ENCODE measurements at places on chromosomes 16 and 17.

DNA sequence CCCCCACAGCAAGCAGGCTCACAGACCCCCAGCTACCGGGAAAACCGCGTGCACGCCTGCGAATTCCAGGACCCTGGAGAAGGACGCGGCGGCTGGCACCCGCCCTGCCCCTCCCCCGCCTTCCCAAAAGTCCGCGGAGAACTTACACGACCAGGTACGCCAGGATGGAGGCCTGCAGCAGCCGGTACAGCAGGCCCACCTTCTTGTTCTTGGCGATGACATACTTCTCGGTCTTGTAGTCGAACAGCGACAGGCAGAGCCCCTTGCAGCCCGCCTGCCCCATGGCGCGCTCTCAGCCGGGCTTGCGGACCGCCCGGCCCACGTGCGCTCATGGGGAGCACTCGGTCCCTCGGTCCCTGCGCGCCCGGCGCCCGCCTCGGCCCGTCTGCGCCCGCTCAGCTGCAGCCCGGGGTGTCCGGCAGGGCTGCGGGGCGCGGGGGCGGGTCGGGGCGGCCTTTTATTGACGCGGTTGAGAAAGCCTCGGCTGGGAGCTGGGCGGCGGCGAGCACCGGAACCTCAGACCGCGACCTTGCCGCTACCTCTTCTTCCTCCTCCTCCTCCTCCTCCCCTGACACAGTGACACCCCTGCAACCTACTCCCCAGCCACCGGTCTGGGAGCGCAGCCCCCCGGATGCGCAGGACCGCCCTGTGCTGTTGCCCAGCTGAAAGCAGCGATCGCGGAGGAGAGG is at the start of gene P2RX5:
TSS of gene P2RX5 (minus strand) at position 433 of the 689 bp plus-strand sequence. CDS start at position 283, 150 bp downstream.
- no peak for DNase-seq

GRCh38 chr16:23286131-23286532 is 16.0 kb upstream of the SCNN1B start:
- DNase-seq, result no peak

- DNase-seq, result no peak
Measured at GRCh38 chr17:41264599-41264998, 579 bp upstream of the KRTAP9-6 start.

DNA sequence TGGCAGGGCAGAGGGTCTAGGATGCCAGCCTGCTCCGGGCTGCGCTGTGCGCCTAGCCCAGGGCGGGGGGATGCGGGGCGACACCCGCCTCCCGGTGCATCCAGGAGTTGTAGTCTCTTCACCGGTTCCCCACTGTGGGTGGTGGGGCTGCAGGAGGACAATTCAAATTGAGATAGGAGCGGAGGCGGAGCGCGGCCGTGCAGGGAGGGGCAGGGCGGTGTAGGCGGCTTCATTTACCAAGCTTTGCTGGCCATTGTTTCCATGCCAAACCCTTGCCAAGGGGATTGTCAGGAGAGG is 2047.4 kb downstream of the TP53TG3F start:
- DNase-seq, result no peak

DNA sequence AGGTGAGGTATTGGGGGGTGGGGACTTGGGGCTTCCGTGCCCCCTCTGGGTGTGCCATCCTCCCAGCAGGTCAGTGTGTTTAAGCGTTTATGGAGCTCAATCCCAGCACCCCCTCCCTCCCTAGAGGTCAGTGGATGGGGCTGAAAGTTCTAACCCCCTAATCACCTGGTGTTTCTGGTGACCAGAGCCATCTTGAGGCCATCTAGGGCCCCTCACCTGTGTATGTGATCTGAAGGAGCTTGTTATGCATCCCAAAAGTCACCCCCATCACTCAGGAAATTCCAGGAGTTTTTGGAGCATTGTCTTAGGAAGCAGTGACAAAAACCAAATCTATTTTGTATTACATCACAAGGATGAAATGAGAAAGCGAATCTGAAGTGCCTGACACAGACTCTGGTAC is 67.8 kb upstream of the NOL11 start:
- no peak for DNase-seq

DNA sequence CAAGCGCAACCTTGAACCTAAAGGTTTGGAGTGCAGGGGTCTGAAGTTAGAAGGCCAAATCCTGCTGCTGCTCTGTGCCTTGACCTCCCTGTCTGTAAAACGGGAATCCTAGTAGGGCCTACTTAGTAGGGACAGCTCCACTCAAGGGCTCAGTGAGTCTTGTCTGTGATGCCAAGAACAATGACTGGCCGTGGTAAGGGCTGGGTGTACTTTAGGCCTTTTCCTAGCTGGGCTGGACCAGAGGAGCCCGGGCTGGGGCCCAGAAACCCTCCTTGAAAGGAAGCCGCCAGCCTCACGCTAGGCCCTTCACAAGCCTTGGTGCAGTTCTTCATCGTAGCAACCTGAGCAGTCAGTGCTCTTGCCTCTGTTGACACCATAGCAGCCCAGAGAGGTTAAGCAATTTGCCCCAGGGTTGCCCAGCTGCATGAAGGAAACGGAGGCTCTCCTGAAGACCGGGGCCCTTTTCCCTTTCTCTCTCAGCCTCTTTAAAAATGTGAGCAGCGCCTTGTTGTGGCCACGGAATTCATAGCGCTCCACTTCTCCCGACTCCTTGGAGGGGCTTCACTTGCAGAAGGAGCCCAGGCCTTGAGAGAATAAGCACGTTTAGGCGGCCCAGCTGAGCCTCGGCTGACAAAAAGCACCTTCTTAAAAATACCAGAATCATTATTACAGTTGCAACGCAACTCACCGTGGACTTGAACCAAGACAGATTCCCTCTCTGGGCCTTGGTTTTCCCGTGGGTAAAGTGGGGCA is 4.4 kb downstream of the NECAB2 start:
- no peak for DNase-seq

DNA sequence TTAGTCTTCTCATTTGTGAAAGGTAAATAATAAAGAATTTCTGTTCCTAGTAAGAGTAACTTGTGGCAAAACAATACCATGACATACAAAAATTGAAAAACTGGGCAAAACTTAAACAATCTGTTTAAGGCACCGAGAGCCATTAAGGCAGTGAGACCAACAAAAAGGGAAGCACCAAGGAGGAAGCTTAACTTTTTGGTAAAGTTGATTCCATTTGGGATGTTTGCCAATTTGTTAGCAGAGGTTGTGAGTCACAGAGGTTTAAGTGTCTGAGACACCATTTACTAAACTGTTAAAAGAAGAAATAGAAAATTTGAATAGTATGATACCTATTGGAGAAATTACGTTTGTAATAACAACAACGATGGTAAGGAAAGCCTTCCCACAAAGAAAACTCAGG is 4.9 kb downstream of the SLC35G3 start:
- DNase-seq, result peak; percentile 51

GRCh38 chr16:48136547-48137360 is 19.0 kb downstream of the ABCC12 start:
- no peak for DNase-seq

DNA sequence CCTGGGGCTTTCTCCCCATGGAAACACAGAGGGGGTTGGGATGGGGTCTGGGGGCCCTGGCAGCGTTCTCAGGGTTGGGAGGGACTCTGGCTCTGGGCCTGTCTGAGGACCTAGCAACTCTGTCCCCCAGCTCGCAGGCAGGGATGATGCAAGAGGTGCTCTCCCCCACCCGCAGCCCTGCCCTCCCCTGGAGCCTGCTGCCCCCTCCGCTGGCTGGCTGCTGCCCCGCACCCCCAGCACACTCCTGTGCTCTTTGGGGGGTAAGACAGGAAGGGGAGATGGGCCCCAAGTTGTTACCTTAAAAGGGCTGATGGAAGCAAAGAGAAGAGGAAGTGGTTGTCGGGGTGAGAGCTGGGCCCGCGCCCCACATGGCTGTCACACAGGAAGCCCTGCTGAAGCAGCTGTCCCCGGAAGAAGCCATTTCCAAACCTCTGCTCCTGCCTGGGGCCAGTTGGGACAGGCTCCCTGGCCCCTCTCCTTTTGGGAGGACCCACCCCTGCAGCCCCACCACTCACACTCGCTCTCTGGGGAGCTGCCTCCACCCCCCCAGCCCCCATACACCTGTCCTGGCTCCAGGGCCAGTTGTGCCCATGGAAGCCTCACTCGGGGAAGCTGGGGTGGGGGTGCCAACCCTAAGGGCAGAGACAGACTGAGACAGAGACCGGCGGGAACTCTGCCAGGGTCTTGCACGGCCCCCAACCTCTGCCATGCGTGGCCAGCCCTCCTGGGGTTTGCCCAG is 2.5 kb downstream of the CORO1A start:
- peak; percentile 95 for DNase-seq

GRCh38 chr16:57791195-57791892 is 10.9 kb downstream of the KIFC3 start:
- no peak for DNase-seq

- no peak for DNase-seq
Measured at GRCh38 chr16:89697616-89698331, 3.7 kb downstream of the SPATA2L start.
